ENCODE measurements at places on chromosomes 5 and 9. TPM values are rescaled to one million over a fixed set of nuclear protein-coding genes. Genes with fewer than 3 reads are reported as not detected.
A peak's percentile ranks its signal among the peaks of the same experiment; 100 is the strongest.

Gene TAF1L
- not detected for total RNA-seq

Gene CD14
- not detected for total RNA-seq

DNA sequence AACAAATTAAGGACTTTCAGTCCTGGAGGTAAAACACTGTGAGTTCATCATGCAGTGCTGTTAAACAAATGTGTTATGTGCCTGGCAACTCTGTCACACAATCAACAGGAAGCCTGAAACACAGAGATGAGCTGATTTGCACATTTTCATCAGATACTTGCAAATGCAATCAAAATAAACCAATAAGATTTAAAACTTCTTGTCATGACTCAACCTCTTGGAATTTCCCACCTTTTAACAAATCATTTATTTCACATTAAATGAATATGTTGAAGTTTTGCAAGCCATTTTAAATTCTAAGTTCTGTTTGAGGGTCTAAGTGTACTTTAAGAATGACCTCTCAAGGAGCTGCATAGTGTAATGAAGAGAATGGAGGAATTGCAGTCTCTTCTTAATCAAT, 64.4 kb downstream of the ANXA1 start:
- no peak for DNase-seq

GRCh38 chr5:135048286-135048685, 14.3 kb upstream of the PITX1 start:
- DNase-seq: no peak

GRCh38 chr5:154206311-154206710, 15.8 kb downstream of the GALNT10 start:
- no peak for DNase-seq

Gene ABLIM3
- 15.6 TPM for total RNA-seq

GRCh38 chr5:169631360-169631759, 5.7 kb upstream of the DOCK2 start:
- DNase-seq: no peak

DNA sequence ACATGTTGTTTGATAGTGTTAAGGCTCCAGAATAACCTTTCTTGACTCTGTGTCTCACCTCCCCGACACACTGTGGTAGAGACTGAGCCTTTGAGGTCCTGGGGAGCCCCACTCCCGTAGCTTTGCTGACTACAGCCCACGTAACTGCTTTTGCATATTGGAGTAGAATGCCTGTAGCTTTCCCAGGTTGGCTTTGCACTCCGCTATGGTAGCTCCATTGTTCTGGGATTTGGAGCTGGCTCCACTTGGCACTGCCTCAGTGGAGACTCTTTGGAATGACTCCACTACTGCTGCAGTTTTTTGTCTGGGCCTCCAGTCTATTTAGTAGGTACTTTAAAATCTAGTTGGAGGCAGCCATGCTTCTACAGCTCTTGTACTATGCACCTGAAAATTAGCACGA, 56.2 kb upstream of the ANXA1 start:
- DNase-seq: no peak

- DNase-seq: peak; percentile 15
Observed at GRCh38 chr5:114361724-114362196, at the start of gene KCNN2. Gene KCNN2, plus strand, starts transcription at chr5:114362070. Its CDS starts 70 bp downstream, at chr5:114362140.

Gene TTC23L
- not detected for total RNA-seq

DNA sequence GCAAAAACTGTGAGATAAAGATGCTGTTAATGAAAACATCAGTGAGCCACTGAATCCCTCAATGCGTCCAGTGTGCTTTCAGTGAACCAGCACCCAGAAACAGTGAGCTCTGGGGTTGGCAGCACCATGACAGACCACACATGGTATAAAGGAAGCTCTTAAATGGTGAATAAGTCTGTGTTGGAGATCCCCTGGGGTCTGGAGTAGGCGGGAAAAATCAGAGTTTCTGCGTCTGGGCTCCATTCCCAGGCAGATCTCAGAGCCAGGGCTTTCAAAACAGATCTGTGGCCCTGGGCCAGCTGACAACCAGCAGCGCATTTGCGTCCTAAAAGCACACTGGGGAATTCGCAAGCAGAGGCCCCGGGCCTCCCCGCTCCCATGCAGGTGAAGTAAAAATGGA, 233.5 kb downstream of the FRMD3 start:
- no peak for DNase-seq

- no peak for DNase-seq
Observed at GRCh38 chr5:170173227-170173626, 59.6 kb upstream of the C5orf58 start.

- DNase-seq: no peak
Observed at GRCh38 chr5:155125551-155126095, 112.1 kb downstream of the KIF4B start.

DNA sequence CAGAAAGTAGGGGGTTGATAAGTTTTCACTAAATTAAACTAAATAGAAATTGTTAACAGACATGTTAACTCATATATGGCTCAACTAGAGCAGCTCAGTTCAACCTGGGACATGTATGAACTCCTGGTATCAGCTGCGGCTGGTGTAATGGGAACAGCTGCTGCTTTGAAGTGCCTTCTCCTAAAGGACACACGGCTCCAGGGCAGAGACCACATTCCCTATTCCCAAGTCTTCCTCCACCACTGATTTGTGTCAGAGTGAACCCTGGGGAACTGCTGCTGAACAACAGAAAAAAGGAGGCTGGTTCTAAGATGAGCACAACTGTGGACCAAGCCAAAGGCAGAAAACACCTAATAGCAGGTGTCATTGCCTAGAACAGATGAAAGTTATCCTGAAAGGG, 71.1 kb downstream of the MAPKAP1 start:
- no peak for DNase-seq

- DNase-seq: no peak
Observed at GRCh38 chr5:10760921-10761184, 181 bp downstream of the DAP start.

Gene FCN2
- total RNA-seq: not detected

- DNase-seq: no peak
Observed at GRCh38 chr5:165400086-165400485, 1894.7 kb downstream of the MAT2B start.

GRCh38 chr5:87004101-87004500, 263.6 kb upstream of the RASA1 start:
- no peak for DNase-seq

GRCh38 chr9:83622433-83622938, 457 bp upstream of the IDNK start:
- no peak for DNase-seq

- no peak for DNase-seq
Observed at GRCh38 chr5:21704974-21705668, 1148.0 kb downstream of the CDH12 start.

GRCh38 chr5:38621840-38622437, 65.5 kb upstream of the LIFR start:
- DNase-seq: no peak

DNA sequence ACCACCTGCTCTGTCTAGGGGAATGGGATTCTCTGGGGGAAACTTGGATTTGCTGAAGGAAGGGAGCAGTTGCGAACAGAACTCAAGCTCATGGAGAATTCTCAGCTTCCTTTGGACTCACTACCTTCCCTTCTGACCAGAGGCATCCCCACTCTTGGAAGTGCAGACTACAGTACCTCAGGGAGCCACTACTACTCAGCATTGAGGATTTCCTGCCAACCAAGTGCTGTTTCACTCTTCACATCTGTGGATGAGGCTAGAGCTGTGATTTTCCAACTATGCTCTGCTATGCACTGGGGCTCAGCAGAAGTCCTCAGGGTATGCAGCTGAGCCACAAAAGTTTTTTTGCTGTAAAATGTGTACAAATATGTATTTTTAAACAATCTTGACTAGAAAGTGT, 43.9 kb downstream of the MACROH2A1 start:
- DNase-seq: no peak

DNA sequence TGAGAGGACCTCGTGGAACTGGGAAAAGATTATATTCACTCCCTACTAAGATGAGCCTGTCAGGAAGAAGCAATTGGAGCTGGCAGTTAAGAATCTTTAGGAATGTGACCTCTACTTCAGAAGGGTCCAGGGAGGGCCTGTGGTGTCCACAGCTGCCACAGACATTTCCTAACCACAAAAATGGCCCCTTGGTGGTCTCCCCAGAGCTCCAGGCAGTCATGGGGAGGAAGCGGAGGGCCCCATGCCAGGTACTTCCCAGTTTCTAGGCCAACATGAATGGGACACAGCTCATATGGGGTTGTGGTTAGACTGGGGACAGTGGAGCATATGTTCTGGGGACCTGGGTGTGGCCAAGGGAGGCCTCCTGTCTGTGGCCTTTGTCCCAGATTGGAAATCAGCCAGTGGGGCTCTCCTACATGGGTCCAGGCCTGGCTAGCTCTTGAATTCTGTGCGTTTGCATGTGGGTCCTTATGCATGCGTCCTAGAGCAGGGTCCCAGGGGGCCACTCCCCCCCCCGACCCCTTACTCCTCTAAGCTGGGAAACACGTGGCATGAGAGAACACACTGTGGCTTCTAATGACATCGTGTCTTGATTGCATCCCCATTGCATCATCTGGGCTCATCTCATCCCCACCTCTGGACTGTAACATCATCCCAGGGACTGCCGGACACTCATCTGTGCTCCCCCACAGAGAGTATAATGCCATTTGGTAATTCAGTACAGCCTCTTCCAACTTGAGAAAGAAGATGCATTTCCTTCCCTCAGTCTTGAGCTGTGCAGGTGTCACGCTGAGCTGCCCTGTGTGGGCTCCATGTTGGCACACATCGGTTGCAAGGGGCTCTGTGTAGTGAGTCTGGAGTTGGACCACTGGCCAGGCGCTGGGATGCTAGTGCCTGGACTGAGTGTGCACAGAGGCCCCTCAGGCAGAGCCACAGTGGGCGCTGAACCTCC, 31.3 kb downstream of the IRF1 start:
- DNase-seq: no peak

- peak; percentile 53 for DNase-seq
Observed at GRCh38 chr5:107671742-107672210, 1.0 kb upstream of the EFNA5 start.

DNA sequence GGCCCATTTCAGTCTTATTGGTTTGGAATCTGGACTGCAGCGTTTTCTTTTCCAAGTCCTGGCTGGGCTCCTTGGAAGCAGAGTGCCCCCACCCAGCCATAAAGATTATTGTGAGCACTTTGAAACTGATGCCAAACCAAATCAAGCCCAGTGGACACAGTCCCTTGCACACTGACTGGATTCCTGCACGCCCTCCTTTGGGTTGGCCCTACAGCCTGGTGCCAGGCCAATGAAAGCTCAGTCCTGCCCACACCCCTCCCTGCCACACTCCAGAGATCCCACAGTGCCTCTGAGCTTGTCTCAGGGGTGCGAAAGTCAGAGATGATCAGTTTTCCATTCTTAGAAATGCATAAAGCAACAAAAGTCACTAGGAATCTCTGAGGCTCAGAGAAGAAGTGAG, 181.9 kb downstream of the CETN3 start:
- no peak for DNase-seq

GRCh38 chr5:172789687-172790495, 18.9 kb upstream of the DUSP1 start:
- no peak for DNase-seq

Gene WDR38
- total RNA-seq: not detected

- DNase-seq: no peak
Observed at GRCh38 chr5:39470811-39471210, 46.0 kb upstream of the DAB2 start.

GRCh38 chr9:106708475-106709146, 154.4 kb upstream of the ZNF462 start:
- DNase-seq: no peak

- DNase-seq: no peak
Observed at GRCh38 chr9:818958-819357, 22.5 kb upstream of the DMRT1 start.

GRCh38 chr9:21395778-21396717, 10.8 kb upstream of the IFNA2 start:
- DNase-seq: no peak

- DNase-seq: no peak
Observed at GRCh38 chr5:78618303-78618702, 30.3 kb downstream of the LHFPL2 start.

Gene ST8SIA4
- total RNA-seq: 0.72 TPM

Gene PTPN3
- total RNA-seq: 53.0 TPM

Gene LRRC70
- not detected for total RNA-seq

DNA sequence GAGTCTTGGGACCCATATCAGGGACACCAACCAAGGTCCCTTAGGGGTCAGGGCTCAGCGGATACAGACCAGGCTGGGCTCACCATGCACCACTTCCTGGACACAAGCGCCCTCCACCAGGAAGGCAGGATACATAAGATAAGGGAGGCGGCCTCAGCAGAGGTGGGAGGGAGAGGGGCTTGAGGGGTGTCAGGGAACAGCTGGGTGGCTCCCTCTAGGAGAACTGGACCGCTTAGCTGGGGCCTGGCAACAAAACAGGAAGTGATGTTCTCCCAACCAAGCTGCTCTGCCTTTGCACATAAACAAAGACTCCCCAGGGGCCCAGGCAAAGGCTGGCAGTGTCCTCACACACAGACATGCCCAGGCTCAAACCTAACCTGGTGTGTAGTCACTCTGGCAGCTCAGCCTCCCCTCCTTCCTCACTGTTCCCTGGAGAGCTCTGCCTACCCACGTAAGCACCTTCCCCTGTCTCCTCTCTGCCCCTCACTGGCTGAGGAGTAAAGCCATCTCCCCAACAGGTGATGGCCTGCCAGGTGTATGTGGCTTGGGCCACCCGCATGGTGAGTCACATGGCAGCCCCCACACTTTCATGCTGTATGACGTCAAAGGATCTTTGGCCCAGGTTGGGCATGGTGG, 5.8 kb upstream of the BICD2 start:
- DNase-seq: no peak

DNA sequence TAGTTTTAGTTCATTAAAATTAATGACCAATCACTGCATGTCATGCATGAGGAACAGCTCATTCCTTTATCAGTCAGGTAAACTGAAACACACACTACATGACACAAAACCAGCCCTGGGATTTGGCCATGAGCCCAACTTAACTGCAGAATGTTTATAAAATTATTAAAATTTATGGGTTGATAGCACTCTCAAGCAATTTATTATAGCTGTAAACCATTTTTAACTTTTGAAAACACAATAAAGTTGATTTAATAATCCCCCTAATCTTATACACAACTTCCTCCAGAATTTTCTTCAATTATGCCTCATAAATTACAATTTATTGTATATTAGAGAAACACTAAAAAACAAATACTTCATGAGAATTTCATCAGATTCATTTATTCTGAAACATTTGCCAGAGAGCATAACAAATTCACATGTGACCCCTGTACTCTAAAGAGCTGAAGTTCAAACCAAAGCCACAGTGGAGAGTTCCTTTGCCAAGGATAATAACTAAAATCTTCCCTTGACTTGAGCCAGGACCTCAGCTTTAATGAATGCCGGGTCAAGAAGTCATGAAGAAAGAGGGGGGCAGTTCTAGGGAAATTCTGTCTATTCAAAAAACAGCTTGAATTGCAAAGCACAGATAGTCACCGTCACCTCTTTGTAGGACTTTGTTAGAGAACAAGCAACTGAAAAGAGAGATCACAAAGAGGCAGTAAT, 763.7 kb upstream of the GRAMD2B start:
- no peak for DNase-seq

- no peak for DNase-seq
Observed at GRCh38 chr5:170348137-170348633, 41.0 kb downstream of the KCNMB1 start.

- DNase-seq: no peak
Observed at GRCh38 chr9:125650271-125650737, 56.7 kb downstream of the MAPKAP1 start.

All from epithelial cell of proximal tubule (primary cell).